Activated naive CD8-positive, alpha-beta T cell treated with anti-CD3 and anti-CD28 coated beads, Interleukin-2, amount 10 ng/mL, durations not matched to agents 7 days and 5 days (primary cell): ENCODE measurements at places on chromosomes 2 and 18. TPM values are rescaled to one million over a fixed set of nuclear protein-coding genes. Genes with fewer than 3 reads are reported as not detected.

DNA sequence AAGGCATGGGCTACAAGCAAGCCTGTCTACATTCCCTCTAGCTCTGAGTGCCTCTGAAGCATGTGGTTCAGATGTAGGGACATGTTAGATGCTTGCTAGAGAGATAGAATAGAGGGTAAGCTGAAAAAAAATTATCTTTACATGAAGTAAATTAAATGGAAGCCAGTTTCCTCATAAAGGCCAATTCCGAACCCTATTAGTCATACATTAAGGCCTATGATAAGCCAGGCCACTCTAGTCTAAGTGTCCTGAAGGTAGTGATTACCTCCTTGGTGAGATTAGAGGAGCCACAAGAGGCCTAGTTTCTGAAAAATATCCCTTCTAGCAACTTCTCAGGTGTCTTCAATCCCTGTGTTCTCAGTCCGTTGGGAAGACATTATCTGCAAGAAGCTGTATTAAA, 72.4 kb upstream of the NPAS2 start:
- DNase-seq = no peak

- no peak for DNase-seq
Observed at GRCh38 chr2:16013359-16013911, 73.1 kb downstream of the MYCN start.

GRCh38 chr18:3119401-3120341, 100.1 kb downstream of the MYOM1 start:
- no peak for DNase-seq

GRCh38 chr2:175580652-175581051, 399.1 kb upstream of the ATP5MC3 start:
- no peak for DNase-seq

Gene REG1B
- not detected for total RNA-seq

GRCh38 chr2:147424766-147425165, 420.1 kb upstream of the ACVR2A start:
- DNase-seq = no peak

DNA sequence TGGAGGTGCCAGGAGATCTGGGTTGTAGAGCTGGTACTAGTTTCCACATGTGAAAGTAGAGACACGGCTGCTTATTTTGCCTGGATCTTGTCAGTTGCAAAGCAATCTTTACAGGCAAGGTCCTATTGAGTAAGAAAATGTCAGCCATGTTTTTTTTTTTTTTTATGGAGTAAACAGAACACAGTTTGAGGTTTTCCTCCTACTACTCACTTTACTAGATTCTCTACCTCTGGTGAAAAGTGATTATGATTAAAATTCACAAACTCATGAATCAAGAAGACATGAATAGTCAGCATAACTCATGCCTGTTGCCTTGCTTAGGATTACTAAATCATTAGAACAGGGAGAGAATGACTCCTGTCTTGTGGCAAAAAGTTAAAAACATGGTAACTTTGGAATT, 70.1 kb upstream of the PNPT1 start:
- no peak for DNase-seq

GRCh38 chr2:29220506-29221270, 105.5 kb downstream of the CLIP4 start:
- no peak for DNase-seq

DNA sequence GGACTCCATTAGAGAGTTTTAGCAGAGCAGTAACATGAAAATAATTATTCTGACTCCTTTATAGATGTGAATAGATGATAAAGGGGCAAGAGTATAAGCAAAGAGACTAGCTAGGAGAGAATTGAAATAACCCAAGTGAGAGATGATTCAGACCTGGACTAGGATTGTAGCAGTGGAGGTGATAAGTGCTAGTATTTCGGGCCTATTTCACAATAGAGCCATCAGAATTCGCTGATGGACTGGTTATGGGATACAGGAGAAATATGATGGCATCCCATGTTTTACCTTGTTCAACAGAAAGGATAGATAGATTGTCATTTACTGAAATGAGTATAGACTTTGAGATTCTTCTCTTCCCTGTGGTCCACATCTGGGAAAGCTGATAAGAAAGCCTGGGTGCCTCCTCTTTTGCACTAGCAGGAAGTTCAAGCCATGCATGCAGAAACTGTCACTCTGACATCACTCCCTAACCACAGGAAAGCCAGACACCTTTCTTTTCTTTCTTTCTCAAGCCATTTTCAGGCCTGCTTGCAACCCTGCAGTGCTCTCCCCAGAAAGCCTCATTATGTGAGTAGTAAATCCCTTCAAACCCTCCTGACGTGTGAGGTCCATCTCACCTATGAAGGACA, 25.3 kb downstream of the DYNAP start:
- DNase-seq = no peak

GRCh38 chr2:241194811-241195210, 6.3 kb downstream of the ANO7 start:
- DNase-seq = no peak

DNA sequence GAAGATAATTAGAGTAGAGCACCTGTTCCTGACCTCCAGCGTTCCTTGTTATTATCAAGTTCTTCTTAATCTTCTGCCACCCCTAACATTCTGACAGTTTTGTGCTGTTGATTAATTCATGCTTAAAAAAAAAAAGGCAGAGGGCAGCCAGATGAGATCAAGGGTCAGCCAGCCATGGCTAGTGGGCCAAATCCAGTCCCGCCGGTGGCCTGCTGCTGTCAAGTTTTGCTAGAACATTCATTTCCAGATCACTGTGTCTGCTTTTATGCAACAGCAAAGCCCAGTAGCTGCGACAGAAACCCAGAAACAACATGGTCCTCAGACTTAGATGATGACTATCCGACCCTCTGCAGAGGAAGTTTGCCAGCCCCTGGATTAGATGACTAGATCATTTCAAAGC, 101.6 kb downstream of the RNF144A start:
- DNase-seq = no peak

DNA sequence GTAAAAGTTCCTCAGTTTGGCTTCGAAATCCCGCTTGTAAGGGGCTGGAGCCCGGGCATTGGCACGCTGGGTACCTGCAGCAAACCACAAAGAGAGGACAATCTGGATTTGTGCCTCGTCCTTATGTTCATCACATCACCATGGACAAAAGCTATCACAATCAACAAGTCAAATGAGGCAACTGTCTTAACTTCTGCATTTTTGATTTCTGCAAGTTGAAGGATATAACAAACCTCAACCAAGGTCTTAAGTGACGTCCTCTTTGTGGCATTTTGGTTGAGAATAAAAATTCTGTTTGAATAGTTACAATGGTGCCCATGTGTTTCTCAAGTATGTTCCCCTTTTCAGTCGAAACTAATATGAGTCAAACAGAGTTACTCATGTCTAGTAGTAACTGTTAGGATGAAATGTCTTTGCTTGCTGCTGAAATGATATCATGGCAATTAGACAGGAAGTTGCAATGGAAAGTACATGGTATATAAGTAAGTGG, 70.8 kb upstream of the STK17B start:
- no peak for DNase-seq
